ENCODE measurements at places on chromosomes 7 and 10.

DNA sequence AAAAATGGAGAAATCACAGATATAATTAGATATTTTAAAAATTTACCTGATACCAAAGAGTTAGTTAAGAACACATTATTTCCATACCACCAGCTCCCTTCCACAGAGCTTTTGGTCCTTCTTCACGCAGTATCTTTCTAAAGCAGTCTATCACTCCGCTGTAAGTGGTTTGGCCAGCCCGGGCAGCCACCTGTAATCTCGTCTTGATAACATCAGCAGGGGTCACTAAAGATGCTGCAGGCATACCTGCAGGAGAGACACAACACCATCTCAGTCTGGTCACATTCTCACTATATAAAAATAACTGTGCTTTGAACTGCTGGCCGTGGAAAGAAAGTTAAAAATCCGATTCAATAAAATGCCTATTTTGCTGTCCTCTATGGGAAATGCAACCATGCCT is 200.1 kb downstream of the SLC25A13 start:
- DNase-seq = no peak

- no peak for DNase-seq
Measured at GRCh38 chr10:50392426-50392825, 141.1 kb upstream of the ASAH2 start.

DNA sequence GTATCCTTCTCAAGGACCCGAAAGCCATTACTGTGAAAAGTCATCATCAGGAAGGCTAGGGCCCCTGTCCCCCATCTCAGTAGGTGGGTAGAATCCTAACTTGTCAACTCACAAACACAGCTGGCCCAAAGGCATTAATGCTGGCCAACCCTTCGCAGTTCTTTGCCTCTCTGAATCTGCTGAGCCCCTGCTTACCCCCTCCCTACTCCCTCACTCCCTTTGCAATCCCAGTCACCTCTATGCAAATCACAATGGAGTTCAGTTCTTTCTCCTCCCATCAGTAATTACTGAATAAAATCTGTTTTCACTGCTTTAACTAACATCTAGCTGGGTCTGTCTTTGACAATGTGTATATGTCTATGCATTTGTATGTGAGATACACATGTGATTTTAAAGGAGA is 38.1 kb upstream of the AOAH start:
- DNase-seq = no peak

DNA sequence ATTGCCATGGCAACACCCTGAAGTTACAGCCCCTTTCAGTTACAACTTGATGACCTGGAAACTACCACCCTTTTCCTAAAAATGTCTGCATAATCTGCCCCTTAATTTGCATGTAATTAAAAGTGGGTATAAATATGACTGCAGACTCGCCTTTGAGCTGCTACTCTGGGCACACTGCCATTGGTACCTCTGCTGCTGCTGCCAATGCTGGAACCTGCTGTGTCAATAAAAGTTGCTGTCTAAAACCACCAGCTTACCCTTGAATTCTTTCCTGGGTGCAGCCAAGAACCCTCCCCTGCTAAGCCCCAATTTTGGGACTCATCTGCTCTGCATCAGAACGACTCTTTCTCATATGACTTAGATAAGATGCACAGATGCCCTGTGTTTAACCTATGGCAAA is 10.2 kb upstream of the FRA10AC1 start:
- DNase-seq = no peak

DNA sequence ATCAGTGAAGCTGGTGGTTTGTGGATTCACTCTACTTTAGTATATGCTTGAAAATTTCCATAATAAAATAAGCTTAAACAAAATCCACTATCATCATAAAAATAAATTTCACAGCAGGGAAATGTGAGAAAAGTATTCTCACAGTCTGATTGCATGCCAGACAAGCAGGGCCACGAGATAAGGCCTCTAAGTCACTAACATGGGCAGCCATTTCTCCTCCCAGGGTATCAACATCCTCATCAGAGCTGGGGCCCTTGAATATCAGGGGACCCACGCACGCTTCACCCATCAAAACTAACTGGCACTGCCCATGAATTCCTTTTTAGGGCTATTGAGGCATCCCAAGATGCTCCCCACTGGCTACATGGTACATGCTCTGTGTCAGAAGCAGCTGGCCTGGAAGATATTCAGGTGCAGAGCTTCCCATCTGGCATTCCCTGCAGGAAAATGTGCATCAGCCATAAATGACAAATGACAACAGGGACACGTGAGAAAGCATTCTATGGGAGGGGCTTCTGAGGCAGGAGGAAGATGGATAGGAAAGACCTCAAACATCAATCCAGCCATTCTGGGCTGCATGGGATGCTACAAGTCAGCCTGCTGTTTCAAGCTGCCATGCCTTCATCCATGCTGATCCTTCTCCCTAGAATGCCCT is 17.4 kb downstream of the CCDC6 start:
- DNase-seq = no peak

GRCh38 chr10:126197036-126197543 is 191.2 kb downstream of the ADAM12 start:
- no peak for DNase-seq

- DNase-seq = no peak
Measured at GRCh38 chr10:6864142-6864541, 284.1 kb upstream of the PRKCQ start.

GRCh38 chr7:20698469-20698868 is 83.0 kb downstream of the ABCB5 start:
- no peak for DNase-seq

DNA sequence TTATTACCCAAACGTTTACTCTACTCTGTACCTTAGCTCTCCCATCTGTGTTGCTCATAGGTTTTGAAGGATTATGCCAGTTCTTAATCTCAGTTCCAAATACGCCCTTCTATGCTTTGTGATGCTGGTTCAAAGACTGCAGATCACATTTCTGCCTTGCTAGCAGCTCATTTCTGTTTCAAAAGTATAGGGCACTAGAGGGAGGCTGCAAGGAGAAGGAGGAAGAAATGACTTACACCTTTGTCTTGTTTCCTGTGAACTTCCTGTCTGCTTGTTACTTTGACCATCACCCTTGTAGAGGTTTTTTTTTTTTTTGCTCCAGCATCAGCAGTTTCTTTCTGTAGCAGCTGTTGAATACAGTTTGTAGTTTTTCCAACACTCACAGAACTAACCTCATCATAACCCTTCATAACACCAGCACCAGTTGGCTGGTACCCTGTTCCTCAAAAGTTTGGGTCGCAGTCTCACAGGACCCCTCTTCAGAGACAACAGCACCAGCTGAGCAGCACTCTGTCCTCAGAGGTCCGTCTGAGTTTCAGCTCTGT is 16.5 kb downstream of the SLK start:
- no peak for DNase-seq

DNA sequence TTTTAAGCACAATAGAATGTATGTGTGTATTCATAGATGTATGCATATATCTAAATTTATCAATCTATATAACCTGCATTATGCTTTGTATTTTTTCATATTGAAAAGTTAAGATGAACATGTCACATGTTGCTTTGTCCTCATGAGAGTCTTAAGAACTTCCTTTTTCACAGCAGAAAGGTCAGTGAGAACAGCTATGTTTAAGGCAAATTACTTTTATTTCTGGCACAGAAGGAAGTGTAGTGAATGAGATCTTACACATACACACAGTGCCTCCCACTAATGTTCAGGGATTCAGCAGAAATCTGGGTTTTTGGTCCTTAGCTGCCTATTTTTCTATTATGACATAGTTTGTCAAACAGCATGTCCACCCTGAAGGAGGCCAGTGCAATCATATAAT is 134.8 kb downstream of the TMEM26 start:
- no peak for DNase-seq

DNA sequence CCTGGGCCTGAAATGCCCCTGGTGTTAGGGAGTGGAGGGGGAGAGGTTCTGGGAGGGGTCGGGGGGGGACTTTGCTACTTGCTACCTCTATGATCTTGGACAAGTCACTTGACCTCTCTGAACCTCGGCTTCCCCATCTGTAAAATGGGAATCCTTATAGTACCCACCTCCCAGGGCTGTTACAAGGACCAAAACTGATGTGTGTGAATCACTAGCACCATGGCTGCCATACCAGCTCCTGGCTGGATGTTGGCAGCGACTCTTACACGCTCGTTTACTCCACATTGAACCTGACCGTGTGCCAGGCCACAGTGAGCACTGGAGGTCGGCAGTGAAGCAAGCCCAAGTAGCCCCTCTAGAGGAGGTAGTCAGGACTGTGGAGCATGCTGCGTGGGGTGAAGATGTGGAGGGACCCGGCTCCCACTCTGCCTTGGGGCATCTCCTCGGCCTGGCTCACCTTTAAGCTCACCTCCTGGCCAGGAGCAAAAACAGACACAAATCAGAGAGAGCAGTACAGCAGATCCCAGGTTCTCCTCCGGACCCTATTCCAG is 28.9 kb downstream of the PPIF start:
- DNase-seq = peak; percentile 33

- DNase-seq = no peak
Measured at GRCh38 chr10:133195096-133195495, 34.9 kb upstream of the UTF1 start.

DNA sequence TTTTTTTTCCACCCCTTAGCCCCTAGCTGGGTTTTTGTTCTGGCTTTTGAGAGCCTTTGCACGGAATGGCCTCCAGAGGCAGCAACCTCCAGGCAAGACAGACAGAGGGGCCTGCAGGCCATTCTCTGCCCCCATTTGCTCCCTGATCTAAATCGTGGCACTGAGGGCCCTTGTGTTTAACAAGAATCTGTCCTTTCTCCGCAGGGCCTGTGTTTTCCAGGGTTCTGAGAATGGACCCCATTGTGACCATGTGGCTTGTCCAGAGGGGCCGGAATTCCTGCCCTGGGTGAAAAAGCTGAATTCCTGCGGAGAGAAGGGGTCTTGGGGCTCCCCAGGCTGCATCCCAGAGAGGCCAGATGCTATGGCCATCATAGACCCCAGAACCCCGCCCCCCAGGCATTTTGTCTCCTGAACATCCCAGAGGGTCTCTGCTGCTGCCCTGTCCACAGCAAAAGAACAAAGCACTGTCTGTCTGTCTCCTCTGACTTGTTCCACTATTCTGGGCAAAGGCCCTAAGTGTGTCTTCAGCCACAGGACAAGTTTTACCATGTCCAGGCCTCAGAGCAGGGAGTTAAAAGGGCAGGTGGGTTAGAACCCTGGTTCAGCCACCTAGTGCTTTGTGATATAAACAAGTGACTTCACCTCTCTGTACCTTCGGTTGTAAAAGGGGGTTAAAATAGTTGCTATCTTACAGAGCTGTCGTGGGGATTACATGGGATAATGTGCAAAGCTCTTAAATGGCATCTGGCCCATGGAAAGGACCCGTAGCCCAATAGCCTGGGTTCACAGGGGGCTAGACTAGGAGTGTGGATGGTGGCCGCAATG is 155.6 kb downstream of the SH3PXD2A start:
- DNase-seq = no peak

GRCh38 chr7:97022491-97023306 is 1.9 kb downstream of the DLX5 start:
- no peak for DNase-seq

DNA sequence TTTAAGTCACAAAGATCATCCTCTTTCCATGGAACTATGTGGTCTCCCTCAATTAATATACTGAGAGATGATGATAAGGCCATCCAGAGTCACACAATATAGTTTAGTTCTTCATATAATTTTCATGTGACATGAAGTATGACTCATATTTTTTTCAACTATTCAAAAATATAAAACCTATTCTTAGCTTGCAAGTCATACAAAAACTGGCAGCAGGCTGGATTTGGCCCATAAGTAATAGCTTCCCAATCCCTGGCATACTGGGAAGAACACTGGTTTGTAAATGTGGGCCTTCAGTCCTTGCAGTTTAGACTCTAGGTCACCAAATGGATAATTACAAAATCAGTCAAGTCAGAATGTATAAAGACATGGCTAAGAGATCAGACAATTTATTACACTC is 356.6 kb downstream of the PPP1R3A start:
- DNase-seq = no peak

- no peak for DNase-seq
Measured at GRCh38 chr10:90381468-90381867, 476.4 kb downstream of the HTR7 start.

DNA sequence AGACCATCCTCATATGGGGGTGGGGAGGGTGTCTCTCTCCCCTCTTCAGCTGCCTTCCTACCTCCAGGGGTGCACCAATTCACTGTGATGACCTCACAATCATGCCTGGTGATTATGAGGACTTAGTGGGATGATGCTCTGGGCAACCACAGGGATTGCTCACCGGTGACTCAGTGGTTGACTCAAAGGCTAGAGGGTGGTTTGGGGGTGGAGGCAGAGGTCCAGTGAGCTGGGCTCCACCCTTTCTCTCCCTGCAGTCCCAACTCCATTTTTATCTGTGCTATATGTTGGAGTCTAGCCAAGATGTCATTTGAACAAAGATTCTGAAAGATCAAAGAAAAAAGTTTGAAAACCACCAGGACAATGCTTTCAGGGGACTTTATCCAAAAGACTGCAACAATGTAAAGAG is 286.9 kb downstream of the KCNMA1 start:
- no peak for DNase-seq

- no peak for DNase-seq
Measured at GRCh38 chr7:78673272-78673671, 780.2 kb downstream of the MAGI2 start.

DNA sequence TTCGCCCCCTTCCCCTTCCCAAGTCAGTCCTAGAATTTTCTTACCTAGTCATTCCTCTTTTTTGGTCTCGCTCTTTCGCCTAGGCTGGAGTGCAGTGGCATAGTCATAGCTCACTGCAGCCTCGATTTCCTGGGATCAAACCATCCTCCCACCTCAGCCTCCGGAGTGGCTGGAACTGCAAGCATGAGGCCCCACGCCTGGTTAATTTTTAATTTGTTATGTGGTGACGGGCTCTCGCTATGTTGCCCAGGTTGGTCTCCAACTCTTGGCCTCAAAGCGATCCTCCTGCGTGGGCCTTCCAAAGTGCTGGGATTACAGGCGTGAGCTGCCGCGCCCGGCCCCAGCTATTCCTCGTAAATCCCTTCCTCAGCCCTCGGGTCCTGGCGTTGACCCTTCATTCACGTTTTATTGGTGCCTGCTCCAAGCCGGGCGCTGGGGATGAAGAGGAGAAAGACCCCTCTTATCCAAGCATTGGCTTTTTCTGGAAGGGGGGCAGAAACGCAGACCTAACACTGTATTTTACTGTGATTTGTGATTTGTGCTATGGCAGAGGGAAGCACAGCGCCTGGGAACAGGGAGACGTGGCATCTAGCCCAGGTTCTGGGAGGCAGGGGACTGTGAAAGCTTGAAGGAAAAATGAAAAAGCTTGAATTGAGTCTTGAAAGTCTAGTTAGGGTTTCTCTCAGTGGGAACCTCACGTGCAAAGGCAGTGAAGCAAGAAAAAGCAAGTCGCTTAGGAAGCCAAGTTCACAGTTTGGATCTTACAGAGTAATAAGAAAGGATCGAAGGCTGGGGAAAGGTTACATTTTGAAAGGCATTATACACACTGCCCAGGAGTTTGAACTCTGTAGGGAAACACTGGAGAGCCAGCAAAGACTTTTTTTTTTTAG is 516 bp downstream of the ZNHIT1 start:
- no peak for DNase-seq
